ENCODE measurements at places on chromosomes 11 and 22.

GRCh38 chr11:33379947-33380346 is 122.8 kb downstream of the HIPK3 start:
- DNase-seq, result no peak

GRCh38 chr11:28759311-28759710 is 651.1 kb downstream of the METTL15 start:
- no peak for DNase-seq

- DNase-seq, result no peak
Measured at GRCh38 chr11:47611348-47611794, 17.2 kb upstream of the C1QTNF4 start.

- no peak for DNase-seq
Measured at GRCh38 chr22:29202212-29203192, 3.2 kb upstream of the EMID1 start.

DNA sequence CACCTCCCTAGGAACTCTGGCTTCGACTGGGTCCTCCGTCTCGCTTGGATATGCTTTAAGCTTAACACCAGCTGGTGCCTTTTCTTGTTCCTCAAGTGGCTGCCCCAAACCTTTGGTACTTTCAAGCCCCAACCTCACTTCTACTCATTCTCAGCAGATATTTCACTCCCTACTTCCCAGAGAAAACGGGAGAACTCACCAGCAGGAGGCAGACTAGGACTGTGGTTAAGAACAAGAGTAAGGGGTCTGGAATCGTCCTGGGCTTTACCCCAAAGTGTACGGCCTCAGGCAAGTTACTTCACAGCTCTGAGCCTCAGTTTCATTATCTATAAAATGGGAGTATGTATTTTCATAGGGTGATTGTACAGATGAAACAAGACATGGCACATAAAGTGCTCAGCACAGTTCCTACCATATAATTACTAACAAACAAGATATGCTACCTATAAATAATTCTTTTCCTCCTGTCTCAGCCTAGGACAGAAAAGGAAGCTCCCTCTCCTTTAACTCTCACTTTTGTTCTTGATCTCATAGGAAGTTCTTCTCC is 37.8 kb downstream of the PAMR1 start:
- peak; percentile 10 for DNase-seq

DNA sequence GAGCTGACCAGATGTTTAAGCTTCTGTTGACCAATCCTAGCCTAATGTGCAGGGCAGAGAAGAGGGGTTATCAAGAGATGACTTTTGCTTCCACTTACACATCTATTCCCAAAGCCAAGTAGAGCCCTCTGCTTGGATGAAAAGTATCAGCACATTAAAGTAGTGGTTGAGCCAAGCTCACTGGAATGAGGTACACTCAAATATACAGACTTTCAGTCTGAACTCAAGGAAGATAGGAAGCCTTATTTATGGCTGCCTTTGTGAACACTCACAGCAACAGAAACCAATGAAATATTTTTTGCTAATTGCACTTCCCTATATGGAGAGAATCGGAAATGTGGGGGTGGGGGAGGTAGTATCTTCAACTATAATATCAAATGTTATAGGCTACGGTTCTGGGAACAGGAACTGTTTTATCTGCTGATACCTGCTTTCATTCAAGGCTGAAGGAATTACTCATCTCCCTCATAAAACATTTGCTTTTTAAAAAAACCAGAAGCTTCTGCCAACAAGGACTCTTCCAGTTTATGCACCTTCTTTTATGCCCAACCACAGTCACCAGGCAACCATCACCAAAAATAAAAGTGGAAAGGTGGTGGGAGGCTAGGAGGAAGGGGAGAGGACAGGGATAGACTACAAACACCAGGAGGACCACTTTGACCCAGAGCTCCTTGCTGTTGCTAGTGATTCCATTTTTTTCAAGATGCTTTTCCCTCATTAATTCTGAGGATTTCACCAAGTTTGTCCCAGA is 91.2 kb downstream of the CLPB start:
- no peak for DNase-seq

DNA sequence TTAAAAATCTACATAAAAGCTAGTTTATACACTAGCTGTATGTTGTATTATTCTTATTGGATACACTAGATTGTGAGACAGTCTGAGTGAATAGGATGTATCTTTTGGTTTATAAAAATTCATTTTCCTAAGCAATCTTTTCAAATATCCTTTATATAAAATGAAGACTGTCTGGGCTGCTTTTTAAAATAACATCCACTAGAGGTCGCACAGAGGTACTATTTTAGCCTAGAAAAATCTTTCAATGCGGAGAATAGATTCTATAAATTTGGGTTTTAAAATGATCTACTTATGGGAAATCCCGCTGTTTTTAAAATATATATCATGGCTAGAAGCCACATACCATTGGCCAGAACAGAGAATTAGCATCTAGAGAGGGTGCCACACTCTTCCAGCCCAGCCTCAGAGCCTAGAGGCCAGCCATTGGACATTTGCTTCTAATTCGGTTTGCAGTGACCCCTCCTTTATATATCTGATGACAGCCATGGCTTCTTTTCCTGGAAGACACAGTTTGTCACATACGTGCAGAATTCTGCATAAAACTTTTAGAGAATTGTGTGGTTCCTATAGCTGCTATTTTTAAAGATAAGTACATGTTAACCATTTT is 7.3 kb downstream of the C11orf97 start:
- DNase-seq, result peak; percentile 70

GRCh38 chr11:127766734-127767133 is 766.2 kb upstream of the KIRREL3 start:
- DNase-seq, result no peak

- peak; percentile 64 for DNase-seq
Measured at GRCh38 chr11:17388609-17389210, at the start of gene KCNJ11. Gene KCNJ11, minus strand, starts transcription at chr11:17388659. Its CDS starts 568 bp downstream, at chr11:17388091.

- no peak for DNase-seq
Measured at GRCh38 chr22:36480941-36481392, 473 bp downstream of the TXN2 start.

DNA sequence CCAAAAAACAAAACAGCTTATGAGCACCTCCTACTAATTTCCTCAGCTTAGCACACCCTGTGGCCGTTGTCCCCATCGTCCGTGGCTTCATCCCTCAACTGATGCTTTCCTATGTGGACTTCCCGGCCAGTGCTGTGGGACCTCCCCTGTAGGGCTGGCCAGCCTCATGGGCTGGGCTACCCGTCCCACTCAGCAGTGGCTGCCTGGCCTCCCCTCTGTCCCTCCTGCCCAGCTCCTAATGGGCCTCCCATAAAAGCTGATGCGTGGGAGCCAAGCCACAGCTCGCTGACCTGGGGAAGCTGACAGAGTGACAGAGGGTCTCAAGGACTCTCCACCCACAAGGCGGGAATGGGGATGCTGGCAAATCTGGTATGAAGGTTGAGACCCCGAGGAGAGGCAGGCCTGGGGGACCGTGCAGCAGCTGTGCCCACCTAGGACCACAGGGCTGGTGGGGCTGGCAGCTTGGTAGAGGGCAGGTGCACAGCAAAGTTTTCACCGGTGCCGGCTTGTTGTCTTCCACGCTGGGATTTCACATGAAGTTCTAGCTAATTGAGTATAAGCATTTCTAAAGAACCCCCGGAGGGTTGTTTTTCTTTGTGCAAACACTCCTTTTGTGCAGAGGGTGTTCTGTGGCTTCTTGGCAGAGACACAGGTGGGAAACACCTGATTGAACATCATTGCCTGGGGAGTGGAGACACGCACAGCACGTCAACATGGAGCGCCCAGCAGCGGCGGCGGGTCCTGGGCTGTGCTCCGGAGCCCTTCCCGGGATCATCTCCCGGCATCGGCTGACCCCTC is 23.2 kb downstream of the TBX1 start:
- DNase-seq, result peak; percentile 23

DNA sequence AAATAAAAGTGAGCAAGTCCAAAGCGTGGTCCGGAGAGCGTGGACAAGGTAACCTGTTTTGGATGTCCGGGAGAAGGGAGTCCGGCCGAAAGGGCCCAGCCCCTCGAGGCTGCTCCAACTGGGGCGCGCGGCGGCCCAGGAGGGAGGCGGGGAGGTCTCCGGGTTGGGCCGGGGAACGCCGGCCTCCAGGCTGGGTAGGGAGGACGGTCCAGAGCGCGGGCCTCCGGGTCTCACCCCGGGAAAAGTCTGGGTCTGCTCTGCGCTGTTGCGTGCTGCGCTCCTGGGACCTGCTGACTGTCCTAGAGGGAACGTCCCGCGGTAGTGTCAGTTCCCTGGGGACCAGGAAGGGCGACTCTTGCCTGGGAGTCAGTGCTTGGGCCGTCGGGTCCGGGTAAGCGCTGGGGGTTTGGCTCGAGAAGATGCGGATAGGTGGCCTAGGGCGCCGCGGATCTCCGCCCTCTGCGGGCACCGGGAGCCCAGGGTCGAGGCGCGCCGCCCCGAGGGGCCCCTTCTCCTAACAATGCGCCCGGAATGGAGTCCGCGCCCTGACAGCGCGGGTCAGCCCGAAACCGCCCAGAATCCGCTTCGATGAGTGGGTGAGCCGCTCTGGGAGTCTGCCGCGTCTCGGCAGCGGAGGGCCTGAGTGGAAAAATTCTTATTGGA is 988 bp upstream of the FLI1 start:
- DNase-seq, result no peak

GRCh38 chr22:48444320-48445112 is 1383.2 kb downstream of the BRD1 start:
- DNase-seq, result peak; percentile 35

- DNase-seq, result no peak
Measured at GRCh38 chr22:20423008-20423905, 14.4 kb downstream of the SCARF2 start.

DNA sequence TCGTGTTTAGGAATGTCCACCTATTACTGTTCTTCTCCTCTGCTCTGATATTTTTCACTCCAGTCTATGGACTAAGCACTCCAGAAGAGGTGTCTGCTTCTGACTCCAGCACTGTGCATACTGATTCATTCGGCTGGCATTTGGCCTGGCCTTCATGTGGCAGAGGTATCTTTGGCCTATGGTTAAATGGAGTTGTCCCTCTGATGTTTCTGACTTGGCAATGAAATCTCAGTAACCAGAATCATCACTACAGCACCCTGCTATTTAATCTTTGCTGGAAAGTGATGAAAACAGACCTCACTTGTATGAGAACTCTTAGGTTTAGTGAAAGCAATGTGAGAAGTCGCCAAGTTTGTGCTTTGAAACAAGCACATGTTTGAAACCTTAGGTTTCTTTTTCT is 155.2 kb downstream of the MAML2 start:
- no peak for DNase-seq

DNA sequence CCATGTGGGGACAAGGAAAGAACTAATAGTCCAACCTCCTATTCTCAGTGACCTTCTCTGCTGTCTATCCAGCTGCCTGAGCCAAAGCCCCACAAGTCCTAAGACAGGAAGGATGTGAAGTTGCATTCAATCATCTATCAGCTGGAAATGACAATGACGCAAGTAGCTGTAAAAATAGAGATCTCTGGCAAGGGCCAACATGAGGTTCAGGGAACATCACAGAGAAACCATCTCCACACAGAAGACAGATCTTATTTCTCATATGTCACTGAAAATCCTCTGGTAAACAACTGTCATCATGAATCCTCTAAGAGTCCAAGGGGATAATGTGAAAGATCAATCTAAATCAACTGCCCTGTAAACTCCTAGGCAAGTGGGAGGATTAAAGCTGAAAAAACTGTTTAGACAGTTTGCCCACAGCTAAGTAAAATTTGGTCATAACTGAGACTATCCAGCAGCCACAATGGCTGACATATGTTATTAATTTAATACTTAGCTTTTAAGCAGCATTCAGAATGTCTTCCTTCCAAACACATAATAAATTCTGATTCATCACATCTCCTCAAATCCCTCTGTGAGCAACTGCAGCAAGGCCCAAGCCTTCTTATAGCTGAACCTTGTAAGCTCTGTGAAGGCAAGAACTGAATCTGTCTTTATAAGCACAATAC is 52.1 kb downstream of the ALG9 start:
- DNase-seq, result no peak

DNA sequence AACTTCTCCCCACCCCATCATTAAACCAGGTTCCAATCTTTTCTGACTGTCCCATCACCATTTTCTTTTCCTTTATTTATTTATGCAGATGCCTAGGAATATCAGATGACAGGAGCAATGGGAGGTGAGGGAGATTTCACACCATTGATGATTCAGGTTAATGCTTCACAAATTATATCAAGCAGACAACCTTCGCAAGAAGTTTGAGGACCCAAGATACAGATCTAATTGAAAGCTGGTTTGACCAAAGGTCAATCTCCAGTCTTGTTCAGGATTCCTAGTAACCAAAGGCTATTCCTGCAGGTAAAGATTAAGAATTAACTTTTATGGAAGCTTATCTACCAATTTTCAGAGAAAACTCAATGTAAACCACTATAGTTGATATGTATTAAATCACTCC is 54.4 kb downstream of the SLC35F2 start:
- DNase-seq, result no peak

DNA sequence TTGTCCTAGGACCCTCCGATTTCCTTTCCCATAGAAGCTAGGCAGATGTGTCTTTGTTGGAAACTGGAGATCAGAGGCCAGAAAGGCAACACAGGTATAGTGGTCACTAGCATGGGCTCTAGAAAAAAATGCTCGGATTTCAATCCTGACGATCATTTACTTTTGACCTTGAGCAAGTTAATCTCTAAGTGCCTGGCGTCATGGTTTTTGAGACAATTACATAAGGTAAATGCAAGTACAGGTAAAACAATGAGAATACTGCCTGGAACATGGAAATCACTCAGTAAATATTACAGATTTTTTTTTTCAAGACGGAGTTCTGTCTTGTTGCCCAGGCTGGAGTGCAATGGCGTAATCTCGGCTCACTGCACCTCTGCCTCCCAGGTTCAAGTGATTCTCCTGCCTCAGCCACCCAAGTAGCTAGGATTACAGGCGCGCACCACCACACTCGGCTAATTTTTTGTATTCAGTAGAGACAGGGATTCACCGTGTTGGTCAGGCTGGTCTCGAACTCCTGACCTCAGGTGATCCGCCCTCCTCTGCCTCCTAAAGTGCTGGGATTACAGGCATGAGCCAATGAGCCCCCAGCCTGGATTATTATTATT is 1.1 kb upstream of the DENND5A start:
- no peak for DNase-seq

- DNase-seq, result peak; percentile 45
Measured at GRCh38 chr22:23178512-23179254, 1.6 kb upstream of the BCR start.

- no peak for DNase-seq
Measured at GRCh38 chr11:10305964-10306918, 1.4 kb downstream of the ADM start.

DNA sequence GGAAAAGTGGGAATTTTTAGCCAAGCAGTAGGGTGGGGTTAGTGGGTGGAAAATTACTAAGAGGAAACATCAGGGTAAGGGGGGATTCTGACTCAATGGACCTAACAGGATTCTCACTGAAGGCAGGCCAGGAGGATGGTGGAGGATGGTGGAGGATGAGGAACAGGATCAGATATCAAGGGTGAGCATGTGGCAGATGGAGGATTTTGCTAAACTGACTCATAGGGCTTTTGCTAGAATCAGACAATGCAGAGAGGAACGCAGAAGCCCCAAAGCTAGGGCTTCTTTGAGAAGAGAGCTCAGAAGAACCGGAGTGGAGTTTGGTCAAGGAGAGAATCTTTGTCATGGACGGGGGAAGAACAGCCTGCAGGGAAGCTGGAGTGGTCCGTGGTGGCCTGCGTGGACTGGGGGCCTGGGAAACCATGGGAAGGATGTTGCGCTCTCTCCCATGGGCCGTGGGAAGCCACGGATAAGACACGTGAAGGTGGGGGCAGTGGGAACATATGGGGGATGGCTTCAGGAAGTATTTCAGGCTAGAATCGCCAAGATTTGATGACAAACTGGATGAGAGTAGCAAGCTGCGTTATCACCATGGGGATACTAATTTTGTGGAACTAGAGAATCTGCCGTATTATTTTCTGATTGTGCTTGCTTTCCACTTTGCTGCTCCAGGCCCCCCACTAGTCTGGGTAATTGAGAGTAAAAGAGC is 165.2 kb downstream of the LDLRAD3 start:
- no peak for DNase-seq

GRCh38 chr11:105022527-105022926 is 441 bp downstream of the CASP5 start:
- no peak for DNase-seq

Data from DMS79 treated with DMSO at 0.1 percent for 48 hours (cell line).